ENCODE measurements at places on chromosomes 4 and X.

GRCh38 chrX:56802428-56802827, 73.4 kb downstream of the NBDY start:
- H3K4me3 ChIP-seq = no peak overlapping the region
- H3K27ac ChIP-seq = no peak overlapping the region
- DNase-seq = no peak

DNA sequence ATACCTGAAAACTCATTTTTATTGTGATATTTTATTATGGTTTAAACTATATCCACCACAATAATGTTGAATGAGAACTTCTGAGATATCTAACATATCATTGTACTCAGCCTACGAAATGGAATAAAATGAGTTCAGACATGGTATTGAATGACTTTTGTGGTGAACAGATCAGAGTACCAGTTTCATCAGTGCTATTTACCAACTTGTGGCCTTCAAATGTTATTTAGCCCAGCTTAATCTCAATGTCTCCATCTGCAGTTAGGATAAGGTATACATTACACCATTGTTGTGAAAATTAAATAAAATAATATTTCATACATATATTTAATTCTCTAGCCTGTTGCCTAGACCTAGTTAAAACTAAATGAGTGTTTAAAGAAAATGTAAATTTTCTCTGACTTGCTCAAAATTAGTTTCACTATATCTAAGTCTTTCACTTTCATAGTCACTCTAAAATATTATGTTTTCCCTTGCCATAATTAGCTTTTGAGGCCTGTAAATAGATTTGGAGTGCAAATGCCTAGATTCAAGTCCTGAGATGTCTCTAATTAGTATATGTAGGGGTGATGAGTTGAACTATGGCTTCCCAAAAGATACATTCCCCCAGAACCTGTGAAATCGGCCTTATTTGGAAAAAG, 594.2 kb downstream of the STPG2 start:
- no peaks in the 10 kb centered on the region for H3K27me3 ChIP-seq
- no peak for DNase-seq
- H3K27ac ChIP-seq = no peak overlapping the region

DNA sequence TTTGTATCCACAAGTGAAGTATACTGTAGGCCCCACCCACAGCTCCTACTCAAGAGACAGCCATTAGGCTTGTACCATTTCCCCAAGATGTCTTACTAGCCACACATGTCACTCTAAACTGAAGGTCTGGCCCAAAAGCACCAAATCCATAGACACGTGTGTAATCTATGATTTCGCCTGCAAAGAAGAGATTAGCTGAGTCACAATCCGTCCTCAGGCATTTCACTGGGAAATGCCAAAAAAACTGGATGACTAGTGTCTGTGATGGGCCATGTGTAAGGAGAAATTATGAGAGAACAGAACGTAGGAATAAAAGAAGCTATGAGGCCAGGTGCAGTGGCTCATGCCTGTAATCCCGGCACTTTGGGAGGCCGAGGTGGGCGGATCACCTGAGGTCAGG, 21.9 kb upstream of the RP2 start:
- H3K4me3 ChIP-seq = no peak overlapping the region
- no peaks in the 10 kb centered on the region for H3K27me3 ChIP-seq
- no peak for DNase-seq
- no peaks in the 10 kb centered on the region for H3K36me3 ChIP-seq
- no peak overlapping the region for H3K27ac ChIP-seq

- H3K36me3 ChIP-seq = no peaks in the 10 kb centered on the region
- H3K4me3 ChIP-seq = no peak overlapping the region
- DNase-seq = no peak
- no peaks in the 10 kb centered on the region for H3K27me3 ChIP-seq
- no peaks in the 10 kb centered on the region for H3K4me1 ChIP-seq
- H3K27ac ChIP-seq = no peak overlapping the region
These were observed 95.5 kb upstream of the MSX1 start for GRCh38 chr4:4763822-4764557.

- H3K27me3 ChIP-seq = no peaks in the 10 kb centered on the region
- H3K4me3 ChIP-seq = no peak overlapping the region
- no peak overlapping the region for H3K27ac ChIP-seq
- no peaks in the 10 kb centered on the region for H3K36me3 ChIP-seq
- no peaks in the 10 kb centered on the region for H3K4me1 ChIP-seq
These were observed 1099.4 kb upstream of the SLIT2 start for GRCh38 chr4:19152264-19152663.

GRCh38 chr4:169050284-169050683, 40.2 kb upstream of the CBR4 start:
- no peaks in the 10 kb centered on the region for H3K36me3 ChIP-seq
- H3K27me3 ChIP-seq = no peaks in the 10 kb centered on the region
- DNase-seq = no peak
- no peak overlapping the region for H3K27ac ChIP-seq

- H3K27ac ChIP-seq = no peak overlapping the region
- H3K4me3 ChIP-seq = no peak overlapping the region
- no peaks in the 10 kb centered on the region for H3K27me3 ChIP-seq
These were observed 68.3 kb upstream of the DDX3X start for GRCh38 chrX:41265615-41266014.

- H3K27me3 ChIP-seq = no peaks in the 10 kb centered on the region
- no peak overlapping the region for H3K27ac ChIP-seq
- DNase-seq = no peak
- no peaks in the 10 kb centered on the region for H3K4me1 ChIP-seq
- no peak overlapping the region for H3K4me3 ChIP-seq
These were observed 1777.9 kb downstream of the ARAP2 start for GRCh38 chr4:34466411-34466810.

DNA sequence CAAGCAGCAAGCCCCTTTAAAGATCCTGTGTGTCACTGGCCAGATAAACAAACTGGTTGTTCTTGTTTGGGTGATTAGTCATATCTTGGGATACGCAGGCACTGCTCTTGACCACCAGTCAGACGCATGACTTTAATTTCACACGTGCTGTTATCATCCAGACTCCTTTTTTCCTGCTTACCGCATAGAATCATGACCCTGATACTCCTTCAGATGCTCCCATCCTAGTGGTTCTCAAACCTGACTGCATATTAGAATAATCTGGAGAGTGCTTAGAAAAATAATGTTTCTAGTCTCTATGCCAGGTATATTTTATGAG, 78.8 kb downstream of the CLDN22 start:
- H3K27ac ChIP-seq = peak overlapping the region; percentile 79
- peaks cover 13% of the 10 kb centered on the region for H3K36me3 ChIP-seq
- peak; percentile 40 for DNase-seq
- H3K27me3 ChIP-seq = no peaks in the 10 kb centered on the region

DNA sequence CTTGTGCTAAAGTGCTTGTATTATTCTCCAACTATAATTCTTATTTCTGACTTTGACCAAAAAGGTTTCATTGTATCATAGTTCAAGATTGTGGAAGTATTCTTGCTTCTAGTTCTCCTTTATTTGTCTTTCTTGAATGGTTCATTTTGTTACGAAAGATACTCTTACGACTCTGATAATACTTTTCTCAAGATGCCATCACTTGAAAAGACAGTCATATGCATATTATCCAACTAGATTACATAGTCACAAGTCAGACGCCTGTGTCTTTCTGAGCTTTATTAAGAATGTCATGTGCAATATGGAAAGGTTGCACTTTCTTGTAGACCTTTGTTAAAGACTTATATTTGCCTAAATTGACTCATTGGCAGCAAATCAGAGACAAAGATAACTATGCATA, 71.4 kb upstream of the HPGD start:
- no peak overlapping the region for H3K4me3 ChIP-seq
- no peaks in the 10 kb centered on the region for H3K4me1 ChIP-seq

GRCh38 chr4:24002330-24002966, 112.6 kb upstream of the PPARGC1A start:
- peaks cover 11% of the 10 kb centered on the region for H3K4me1 ChIP-seq
- no peak overlapping the region for H3K27ac ChIP-seq
- H3K4me3 ChIP-seq = no peak overlapping the region
- no peaks in the 10 kb centered on the region for H3K36me3 ChIP-seq
- no peaks in the 10 kb centered on the region for H3K27me3 ChIP-seq

GRCh38 chr4:109465069-109465468, 31.5 kb downstream of the SEC24B start:
- DNase-seq = no peak
- no peak overlapping the region for H3K27ac ChIP-seq
- no peak overlapping the region for H3K4me3 ChIP-seq
- H3K4me1 ChIP-seq = no peaks in the 10 kb centered on the region
- H3K27me3 ChIP-seq = no peaks in the 10 kb centered on the region
- H3K36me3 ChIP-seq = peaks cover 6% of the 10 kb centered on the region

DNA sequence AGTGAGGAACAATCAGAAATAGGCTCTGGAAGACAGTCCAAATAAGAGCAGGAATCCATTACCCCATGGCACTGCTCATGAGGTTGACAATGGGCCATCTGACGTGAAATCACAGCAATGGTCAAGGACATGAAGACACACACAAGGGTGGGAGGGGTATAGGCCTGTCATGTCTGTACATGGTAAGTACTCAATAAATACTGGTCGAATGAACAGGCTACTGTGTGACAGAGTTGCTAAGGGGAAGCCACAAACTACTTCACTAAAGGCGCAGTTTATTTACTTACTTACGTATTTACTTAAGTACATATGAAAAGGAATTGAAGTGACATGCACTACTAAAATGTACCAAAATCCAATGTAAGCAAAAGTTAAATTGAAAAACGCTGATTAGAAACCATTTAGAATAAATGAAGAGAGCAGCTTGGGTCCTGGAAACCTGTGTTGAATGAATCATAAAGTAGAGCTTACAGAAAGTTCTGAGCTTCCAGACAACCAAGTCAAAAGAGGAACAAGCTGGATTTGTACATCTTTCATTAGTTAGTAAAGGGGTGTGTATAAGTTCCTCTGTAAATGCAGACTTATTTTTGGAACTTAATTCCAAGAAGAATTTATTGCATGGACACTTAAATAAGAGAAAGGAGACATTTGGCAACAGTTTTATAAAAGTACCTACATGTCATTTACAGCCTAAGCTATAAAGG, 32.7 kb downstream of the ALPK1 start:
- H3K36me3 ChIP-seq = peaks cover 8% of the 10 kb centered on the region
- H3K4me1 ChIP-seq = no peaks in the 10 kb centered on the region
- no peak overlapping the region for H3K4me3 ChIP-seq
- no peak for DNase-seq

DNA sequence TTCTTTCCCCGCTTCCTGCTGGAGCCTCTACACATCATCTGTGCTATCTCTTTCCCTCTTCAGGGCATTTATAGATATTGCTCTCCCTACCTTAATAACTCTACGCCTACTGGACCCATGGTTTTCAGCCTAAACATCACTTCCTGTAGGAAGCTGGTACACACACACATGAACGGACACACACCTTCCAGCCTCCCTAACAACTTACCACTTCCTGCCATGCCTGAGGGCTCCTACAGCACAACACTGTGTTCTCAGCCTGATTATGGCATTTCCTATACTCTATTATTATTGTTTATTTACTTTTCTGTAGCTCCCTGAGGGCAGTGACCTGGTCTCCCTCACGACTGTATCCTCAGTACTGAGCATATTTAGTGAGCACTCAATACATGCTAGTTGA, 163.6 kb upstream of the MAP3K15 start:
- peak overlapping the region; percentile 18 for H3K27ac ChIP-seq
- DNase-seq = no peak
- H3K27me3 ChIP-seq = no peaks in the 10 kb centered on the region
- H3K4me3 ChIP-seq = no peak overlapping the region

- H3K27ac ChIP-seq = no peak overlapping the region
- H3K36me3 ChIP-seq = no peaks in the 10 kb centered on the region
- H3K27me3 ChIP-seq = no peaks in the 10 kb centered on the region
- no peak for DNase-seq
These were observed 1165.2 kb upstream of the PRKX start for GRCh38 chrX:4878640-4879039.

DNA sequence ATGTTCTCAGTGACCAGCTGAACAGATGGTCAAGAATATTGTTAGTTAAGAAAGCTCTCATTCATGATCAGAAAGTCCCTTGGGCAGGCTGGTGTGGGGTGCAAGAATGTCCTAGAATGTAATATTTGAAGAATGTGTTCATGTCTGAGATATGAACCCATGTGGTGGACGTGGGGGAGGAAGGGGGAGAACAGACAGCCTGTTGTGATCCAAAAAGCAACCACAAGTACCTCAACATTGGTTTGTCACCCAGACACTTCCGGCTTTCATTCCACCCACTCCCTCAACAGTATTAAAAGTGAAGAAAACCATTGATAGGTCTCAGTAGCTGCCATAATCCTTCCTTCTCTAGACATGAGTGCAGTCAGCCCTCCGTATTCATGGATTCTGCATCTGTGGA, 82.2 kb downstream of the MAML3 start:
- peak; percentile 15 for DNase-seq
- no peaks in the 10 kb centered on the region for H3K27me3 ChIP-seq
- no peak overlapping the region for H3K27ac ChIP-seq
- H3K4me3 ChIP-seq = no peak overlapping the region
- H3K4me1 ChIP-seq = peaks cover 23% of the 10 kb centered on the region

GRCh38 chr4:105230287-105230686, 83.6 kb downstream of the TET2 start:
- no peaks in the 10 kb centered on the region for H3K27me3 ChIP-seq
- no peak overlapping the region for H3K4me3 ChIP-seq
- no peaks in the 10 kb centered on the region for H3K4me1 ChIP-seq
- H3K36me3 ChIP-seq = no peaks in the 10 kb centered on the region

DNA sequence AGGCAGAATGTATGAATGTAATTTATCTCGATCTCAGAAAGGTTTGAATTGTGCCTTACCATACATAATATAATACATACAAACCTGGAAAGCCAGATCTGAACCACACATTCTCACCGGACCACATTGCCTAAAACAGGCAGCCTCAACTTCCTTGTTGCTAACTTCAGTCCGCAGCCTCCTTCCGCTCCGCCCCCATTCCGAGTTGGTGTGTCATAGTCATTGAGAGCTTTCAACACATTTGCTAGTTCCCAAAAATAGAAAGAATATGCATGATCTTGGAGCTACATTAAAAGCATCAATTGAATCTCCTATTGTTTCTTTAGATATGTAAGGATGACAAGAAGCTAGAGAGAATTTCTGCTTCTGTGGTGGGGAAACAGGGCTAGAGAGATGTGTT, 127.2 kb downstream of the ARHGEF9 start:
- peak; percentile 57 for DNase-seq
- no peaks in the 10 kb centered on the region for H3K27me3 ChIP-seq
- H3K4me3 ChIP-seq = no peak overlapping the region
- H3K36me3 ChIP-seq = peaks cover 5% of the 10 kb centered on the region

- H3K36me3 ChIP-seq = no peaks in the 10 kb centered on the region
- no peak overlapping the region for H3K4me3 ChIP-seq
- no peak overlapping the region for H3K27ac ChIP-seq
These were observed 75.4 kb downstream of the FBXW7 start for GRCh38 chr4:152460488-152460887.

Data from Calu3 (cell line).